ENCODE measurements at places on chromosomes 12 and 14.
A peak's percentile ranks its signal among the peaks of the same experiment; 100 is the strongest.

GRCh38 chr14:68968051-68968450, 11.1 kb downstream of the ACTN1 start:
- DNase-seq: no peak

DNA sequence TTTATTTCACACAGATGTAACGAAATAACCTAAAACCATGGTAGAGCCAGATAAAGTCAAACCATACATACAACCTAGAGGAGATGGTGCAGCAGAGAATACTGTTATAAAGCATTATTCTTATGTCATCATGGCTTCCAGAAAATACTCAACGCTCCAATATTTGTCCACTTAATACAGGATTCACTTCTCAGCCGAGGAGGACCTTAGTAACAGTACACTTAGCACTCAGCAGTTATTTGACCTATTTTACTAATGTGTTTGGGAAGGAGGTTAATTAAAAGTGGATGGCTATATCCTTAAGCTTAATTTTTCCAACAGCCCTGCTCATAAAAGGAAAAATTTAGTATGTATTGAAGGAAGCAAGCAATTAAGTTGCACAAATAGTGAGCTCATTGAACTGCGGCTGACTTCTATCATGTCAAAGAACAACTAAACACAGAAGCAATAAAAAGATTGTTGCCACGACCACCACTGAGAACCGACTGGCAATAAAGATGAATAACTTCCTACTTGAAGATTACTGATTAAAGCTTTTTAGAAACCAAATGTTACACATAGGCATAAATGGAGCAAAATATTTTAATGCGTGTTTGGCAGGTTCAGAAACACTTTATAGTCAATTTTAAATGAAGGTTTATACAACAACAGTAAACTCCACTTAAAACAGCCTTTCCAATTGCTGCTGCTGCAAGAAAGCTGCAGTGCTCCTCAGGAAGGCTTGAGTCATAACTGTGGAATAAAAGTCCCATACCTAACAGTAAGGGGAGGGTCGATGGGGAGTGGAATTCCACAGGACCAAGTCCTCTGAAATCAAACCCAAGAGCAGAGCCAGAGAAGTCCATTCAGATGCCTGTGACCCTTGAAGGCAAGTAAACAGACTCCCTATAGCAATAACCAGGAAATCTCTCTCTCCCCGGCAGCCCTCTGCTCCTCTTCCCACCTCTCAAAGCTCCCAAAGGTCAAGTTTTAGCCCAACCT, 218.9 kb upstream of the CDKN3 start:
- DNase-seq: no peak

DNA sequence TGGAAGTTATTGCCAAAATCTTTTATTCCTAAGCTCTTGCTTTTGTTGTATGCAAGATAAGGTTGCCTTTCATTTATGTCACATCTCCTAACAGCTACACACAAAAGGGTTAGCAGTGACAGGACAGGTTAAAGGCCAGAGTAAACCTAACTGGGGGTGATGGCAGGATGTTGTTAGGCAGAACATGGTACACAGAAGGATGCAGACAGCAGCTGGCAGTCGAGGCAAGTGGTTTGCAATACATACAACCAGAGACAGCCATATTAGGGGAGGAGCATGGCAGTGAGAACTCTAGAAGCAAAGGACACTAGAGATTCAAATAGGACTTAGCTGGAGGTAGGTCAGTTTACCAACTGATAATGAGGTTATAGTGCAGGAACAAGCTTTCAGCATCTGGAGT, 2.7 kb upstream of the ABCD2 start:
- no peak for DNase-seq

DNA sequence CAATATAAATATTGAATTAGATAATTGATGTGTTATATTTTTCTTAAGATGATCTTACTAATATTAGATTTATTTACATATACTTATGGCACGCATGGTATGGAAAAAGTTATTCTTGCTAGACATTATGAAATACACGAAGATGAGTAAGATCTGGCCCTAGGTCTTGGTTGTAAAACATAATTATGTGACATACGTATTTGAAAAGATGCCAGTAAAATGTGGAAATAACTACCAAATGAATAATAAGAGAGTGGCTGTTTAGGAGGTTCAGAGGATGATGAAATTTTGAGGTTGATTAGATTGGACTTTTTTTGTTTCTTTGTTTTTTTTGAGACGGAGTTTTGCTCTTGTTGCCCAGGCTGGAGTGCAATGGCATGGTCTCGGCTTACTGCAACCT, 41.3 kb downstream of the FANCM start:
- peak; percentile 92 for DNase-seq

- no peak for DNase-seq
Measured at GRCh38 chr14:106308839-106309389, 782.5 kb downstream of the TMEM121 start.

- no peak for DNase-seq
Measured at GRCh38 chr12:108646600-108647579, 13.2 kb upstream of the SELPLG start.

- DNase-seq: peak; percentile 19
Measured at GRCh38 chr12:91617818-91618217, 435.2 kb upstream of the DCN start.

- DNase-seq: no peak
Measured at GRCh38 chr12:70367258-70368141, 1.4 kb downstream of the KCNMB4 start.

DNA sequence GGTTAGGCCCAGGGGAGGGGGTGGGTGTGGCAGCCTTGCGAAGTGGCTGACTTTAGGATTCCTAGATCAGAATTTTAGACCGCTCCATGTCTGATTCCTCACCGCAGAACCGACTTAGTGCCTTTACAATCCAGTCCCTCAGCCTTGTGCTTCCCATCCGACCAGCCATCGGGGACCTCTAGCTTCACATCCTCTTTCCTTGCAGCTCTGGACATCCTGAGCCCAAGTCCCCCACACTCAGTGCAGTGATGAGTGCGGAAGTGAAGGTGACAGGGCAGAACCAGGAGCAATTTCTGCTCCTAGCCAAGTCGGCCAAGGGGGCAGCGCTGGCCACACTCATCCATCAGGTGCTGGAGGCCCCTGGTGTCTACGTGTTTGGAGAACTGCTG, 557 bp downstream of the COPS7A start:
- no peak for DNase-seq

- DNase-seq: no peak
Measured at GRCh38 chr14:106883218-106883692, 1356.9 kb downstream of the TMEM121 start.
